ENCODE measurements at places on chromosomes 4 and X. TPM values are rescaled to one million over a fixed set of nuclear protein-coding genes. Genes with fewer than 3 reads are reported as not detected.

DNA sequence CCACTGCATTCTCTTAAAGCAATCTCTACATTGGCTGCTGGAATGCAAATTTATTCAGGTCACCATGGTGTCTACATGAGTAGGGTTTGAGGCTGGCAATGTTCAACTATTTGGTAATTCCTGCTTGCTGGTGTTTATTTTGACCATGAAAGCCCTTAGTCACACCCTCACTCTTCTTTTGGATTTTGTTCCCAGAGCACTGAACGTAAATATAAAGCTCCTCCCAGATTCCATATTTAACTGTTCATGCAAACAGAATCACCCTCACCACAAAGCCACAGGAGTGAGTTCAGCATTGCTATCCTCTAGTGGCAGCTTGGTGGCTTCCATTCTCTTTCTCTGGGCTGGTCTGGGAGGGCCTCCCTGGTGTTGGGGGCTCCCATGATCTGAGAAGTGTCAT is 82.8 kb downstream of the LNX1 start:
- peak; percentile 58 for DNase-seq

- no peak for DNase-seq
These were observed 28.0 kb upstream of the MXD4 start for GRCh38 chr4:2289955-2290333.

- no peak for DNase-seq
These were observed 36.0 kb upstream of the MXD4 start for GRCh38 chr4:2297606-2298531.

DNA sequence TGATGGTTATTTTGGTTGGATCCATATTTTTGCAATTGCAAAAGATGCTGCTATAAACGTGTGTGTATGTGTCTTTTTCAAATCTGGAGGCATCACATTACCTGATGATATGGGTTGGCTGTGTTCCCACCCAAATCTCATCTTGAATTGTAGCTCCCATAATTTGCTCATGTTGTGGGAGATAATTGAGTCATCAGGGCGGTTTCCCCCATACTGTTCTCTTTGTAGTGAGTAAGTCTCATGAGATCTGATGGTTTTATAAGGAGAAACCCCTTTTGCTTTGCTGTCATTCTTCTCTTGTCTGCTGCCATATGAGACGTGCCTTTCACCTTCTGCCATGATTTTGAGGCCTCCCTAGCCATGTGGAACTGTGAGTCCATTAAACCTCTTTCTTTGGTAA is 33.4 kb downstream of the APOOL start:
- DNase-seq, result no peak

DNA sequence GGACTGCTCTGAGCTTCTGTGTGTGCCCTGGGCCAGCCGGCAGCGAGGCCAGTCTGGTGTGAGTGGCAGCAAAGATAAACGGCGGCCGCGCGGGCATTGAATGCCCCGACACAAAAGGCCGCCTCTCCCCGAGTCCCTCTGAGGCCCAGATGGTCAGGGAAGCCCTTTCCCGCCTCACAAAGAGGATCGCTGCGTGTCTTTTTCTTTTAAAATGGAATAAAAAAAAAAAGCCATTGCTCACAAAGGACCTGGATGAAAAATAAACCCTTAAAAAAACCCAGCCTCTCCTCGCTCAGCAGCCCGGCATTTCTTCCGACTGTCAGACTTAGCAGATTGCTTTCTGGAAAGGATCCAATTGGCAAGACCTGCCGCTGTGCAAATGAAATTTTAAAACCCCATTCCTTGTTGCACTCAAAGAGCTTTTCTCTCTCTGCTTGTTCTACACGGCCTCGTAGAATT is 578.7 kb downstream of the BCOR start:
- peak; percentile 9 for DNase-seq

- no peak for DNase-seq
These were observed 63.2 kb downstream of the FRAS1 start for GRCh38 chr4:78120144-78120880.

GRCh38 chr4:145828802-145829485 is 109.7 kb downstream of the ZNF827 start:
- DNase-seq, result no peak

DNA sequence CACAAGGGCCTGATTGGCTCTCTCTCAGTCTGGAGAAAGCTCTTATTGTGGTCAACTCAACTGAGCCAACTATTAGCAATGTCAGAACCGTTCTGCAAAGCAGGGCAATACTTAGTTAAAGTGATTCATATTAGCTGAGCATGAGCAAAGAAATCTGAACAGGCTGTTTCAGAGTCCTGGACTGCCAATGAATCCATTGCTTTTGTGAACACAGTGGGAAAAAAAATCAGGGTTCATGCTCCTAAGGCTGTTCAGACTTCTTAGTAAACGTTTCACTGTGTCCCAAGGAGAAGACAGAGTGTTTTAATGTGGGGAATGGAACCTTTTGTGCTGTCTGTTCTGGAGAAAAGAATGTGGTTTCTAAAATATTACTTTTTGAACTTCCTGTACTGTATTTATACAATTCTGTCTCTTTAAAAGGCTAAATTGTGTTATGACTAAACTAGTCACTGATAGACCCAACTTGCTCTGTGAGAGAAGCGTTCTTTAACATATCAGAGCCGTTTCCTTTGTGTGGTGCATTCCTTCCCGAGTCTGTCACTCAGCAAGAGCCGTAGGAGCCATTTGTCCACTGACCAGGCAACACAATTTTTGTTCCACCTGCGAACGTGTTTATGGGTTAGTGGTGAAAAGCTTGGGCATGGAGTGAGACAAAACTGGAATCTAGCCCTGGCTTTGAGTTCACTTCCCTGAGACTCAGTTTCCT is 366.1 kb downstream of the FBXO8 start:
- DNase-seq, result peak; percentile 17

DNA sequence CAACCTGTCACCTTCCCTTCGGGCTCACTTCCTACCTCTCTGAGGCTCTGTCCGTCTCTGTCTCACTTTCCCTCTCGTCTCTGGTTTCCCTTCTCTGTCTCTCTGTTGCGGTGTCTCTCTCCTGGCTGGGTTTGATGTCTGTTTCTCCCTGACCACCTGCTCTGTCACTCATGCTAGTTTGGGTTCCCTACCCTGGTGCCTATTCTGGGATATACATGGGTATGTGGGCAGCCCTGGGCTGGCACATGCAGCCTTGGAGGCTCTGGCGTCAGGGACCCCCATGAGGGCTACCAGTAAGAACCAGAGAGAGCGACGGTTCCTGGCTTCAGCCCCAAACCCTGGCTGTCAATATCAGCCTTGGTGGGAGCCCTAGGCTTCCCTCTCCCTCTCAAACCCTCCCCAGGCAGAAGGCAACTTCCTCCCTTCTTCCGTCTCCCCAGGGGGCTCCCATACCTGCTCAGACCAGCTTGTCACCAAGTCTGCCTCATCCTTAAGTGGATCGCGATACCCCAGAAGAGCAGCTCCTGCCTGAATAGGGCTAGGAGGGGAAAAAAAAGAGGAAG is 314 bp downstream of the DNASE1L1 start:
- no peak for DNase-seq

- no peak for DNase-seq
These were observed 33.7 kb downstream of the PRPS2 start for GRCh38 chrX:12824944-12825343.

DNA sequence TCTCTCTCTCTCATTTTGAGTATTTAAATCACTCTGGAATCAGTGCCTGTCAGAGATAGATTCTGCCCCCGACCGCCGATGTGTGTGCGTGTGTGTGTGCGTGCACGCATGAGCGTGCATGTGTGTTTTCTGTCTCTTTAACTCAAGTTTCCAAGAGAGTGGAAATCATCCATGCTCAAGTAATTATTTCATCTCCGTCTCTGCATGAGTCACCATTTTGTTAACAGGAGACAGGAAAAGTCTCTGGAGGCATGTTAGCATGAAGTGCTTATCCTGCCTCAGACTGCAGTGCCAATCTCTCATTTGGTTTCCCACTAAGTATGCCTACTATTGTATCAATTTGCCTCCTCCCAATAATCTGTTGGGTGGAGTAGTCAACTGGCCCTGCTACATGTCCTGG is 182.9 kb upstream of the NHS start:
- peak; percentile 4 for DNase-seq

DNA sequence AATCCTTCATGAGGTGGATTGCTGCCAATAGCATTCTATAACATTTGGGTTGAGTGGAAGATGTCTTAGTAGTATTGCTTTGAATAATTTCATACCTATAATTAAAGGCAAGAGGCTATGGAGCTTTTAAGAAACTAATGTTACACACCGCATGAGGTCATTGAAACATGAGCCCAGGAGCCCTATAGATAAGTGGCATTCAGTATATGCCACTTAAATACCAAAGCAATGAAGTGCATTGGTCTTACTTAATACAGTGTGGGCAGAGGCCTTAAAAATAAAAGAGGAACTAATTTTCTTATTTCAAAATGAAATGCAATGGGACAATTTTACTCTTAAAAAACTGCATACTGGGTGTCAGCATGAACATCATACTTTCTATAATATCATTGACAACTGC is 47.5 kb downstream of the SPATA18 start:
- no peak for DNase-seq

GRCh38 chr4:8368061-8368481 is 72.5 kb downstream of the ACOX3 start:
- no peak for DNase-seq

DNA sequence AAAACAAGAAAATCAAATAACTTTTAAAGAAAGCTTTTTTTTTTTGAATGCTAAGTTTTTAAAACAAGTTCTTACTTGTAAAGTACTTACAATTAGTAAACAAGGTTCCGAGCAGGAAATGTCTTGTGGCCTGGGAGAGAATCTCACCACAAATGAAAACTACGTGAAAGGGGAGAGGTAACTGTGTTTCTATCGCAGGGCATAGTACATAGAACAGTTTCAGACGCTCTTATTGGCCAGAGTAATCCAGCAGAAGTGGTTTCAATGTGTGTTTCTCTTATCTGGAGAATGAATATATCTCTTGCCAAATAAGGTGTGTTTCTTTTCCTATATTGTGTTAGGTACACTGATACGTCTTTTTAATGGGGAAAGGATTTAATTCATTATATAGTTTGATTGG is at the start of gene PLAC8:
Gene PLAC8, minus strand, starts transcription at position 154 of the 400 bp plus-strand sequence. CDS start 6,808 bp downstream, outside the sequence.
- DNase-seq, result peak; percentile 6

DNA sequence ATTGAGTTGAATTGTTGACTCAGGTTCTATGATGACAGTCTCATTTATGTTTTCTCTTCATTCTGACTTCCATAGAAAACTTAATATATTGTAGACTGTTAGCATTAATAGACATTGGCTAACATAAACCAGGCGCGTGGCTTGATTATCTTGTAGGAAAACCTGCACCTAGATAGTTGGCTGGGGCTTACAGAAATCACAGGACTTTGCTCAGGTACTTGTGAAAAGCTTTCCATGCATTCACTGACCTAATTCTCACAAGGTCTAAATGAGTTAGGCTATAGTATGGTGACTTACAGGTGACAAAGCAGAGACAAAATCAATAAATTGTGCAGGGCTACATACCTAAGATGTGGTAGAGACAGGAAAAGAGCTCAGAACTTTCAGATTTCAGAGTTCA is 212.8 kb downstream of the GPAT3 start:
- no peak for DNase-seq

GRCh38 chrX:42027367-42028000 is 104.1 kb upstream of the CASK start:
- DNase-seq, result no peak

- no peak for DNase-seq
These were observed 168.7 kb downstream of the NR3C2 start for GRCh38 chr4:148273501-148273986.

DNA sequence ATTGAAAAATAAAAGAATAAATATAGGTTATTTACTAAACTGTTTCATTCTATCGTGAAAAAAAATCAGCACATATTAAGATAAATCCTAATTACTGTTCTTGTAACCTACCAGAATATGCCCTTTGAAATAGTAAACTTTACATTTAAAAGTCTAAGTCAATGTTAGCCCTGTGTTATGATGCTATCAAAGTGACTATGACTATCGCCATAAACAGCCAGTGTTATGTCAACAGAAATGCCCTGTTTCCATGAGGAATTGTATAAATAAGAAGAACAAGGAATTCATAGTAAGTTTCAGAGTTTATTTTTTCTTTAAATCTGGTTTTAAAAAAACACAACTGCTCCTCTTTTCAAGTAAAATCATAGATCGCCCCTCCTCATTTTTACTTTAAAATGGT is 11.4 kb downstream of the NR3C2 start:
- no peak for DNase-seq

The CFAP99 gene
- total RNA-seq, result not detected

The CXorf49 gene
- 0.57 TPM for total RNA-seq

The PABPC4L gene
- 0.97 TPM for total RNA-seq

The MTHFD2L gene
- 16.3 TPM for total RNA-seq

The GATB gene
- 16.4 TPM for total RNA-seq

The RADX gene
- total RNA-seq, result not detected

The C4orf50 gene
- total RNA-seq, result not detected

The F8 gene
- total RNA-seq, result 2.2 TPM
